ENCODE measurements at places on chromosomes 7 and 10. TPM values are rescaled to one million over a fixed set of nuclear protein-coding genes. Genes with fewer than 3 reads are reported as not detected.

- no peak overlapping the region for H3K27ac ChIP-seq
- H3K27me3 ChIP-seq = no peaks in the 10 kb centered on the region
- no peak for DNase-seq
- no peaks in the 10 kb centered on the region for H3K4me1 ChIP-seq
- H3K4me3 ChIP-seq = no peak overlapping the region
- no peaks in the 10 kb centered on the region for H3K36me3 ChIP-seq
These were observed 7.8 kb upstream of the SFTPA1 start for GRCh38 chr10:79602953-79603352.

DNA sequence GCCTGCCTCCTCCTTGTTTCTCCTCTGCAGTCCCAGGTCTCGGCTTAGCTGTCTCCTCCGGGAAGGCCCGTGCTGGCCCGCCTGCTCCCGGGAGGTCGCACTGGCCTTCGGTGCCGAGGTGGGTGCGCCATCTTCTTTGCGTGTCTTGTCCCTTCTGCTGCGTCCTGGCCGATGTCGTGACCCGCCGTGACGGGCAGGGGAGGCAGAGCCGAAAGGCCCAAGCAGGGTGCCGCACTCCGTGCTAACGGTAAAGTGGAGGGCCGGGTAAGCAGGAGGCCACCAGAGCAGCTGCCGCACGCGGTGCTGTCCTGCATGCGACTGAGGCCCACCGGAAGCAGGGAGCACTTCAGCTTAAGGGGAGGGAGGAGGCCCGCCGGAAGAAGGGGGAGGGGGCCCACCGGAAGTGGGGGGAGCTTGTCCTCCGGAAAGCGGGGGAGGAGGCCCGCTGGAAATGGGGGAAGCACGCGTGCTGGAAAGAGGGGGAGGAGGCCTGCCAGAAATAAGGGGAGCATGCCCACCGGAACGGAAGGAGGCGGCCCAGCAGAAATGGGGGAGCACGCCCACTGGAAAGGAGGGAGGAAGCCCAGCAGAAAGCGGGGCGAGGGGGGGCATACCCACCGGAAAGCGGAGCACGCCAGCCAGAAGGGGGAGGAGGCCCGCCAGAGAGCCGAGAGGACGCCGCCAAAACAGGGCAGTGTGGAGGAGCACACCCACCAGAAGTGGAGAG lies 71.4 kb downstream of the PROSER2 start:
- no peaks in the 10 kb centered on the region for H3K36me3 ChIP-seq
- no peaks in the 10 kb centered on the region for H3K27me3 ChIP-seq
- DNase-seq = no peak
- no peak overlapping the region for H3K4me3 ChIP-seq

- peak; percentile 37 for DNase-seq
- no peaks in the 10 kb centered on the region for H3K27me3 ChIP-seq
- peak within 1 kb of the TSS; percentile 76 for H3K27ac ChIP-seq
- H3K36me3 ChIP-seq = no peaks in the 10 kb centered on the region
- peaks cover 32% of the 10 kb centered on the region for H3K4me1 ChIP-seq
These were observed at the start of gene PRKAR1B for GRCh38 chr7:727104-727805. TSS of gene PRKAR1B (minus strand) at chr7:727281. CDS start at chr7:711505, 15,776 bp downstream.

- H3K4me1 ChIP-seq = no peaks in the 10 kb centered on the region
- H3K36me3 ChIP-seq = no peaks in the 10 kb centered on the region
- no peaks in the 10 kb centered on the region for H3K27me3 ChIP-seq
- H3K27ac ChIP-seq = no peak overlapping the region
- no peak overlapping the region for H3K4me3 ChIP-seq
These were observed 85.6 kb downstream of the CRTAC1 start for GRCh38 chr10:97944772-97945171.

The GARIN1A gene
- 0.33 TPM for total RNA-seq

DNA sequence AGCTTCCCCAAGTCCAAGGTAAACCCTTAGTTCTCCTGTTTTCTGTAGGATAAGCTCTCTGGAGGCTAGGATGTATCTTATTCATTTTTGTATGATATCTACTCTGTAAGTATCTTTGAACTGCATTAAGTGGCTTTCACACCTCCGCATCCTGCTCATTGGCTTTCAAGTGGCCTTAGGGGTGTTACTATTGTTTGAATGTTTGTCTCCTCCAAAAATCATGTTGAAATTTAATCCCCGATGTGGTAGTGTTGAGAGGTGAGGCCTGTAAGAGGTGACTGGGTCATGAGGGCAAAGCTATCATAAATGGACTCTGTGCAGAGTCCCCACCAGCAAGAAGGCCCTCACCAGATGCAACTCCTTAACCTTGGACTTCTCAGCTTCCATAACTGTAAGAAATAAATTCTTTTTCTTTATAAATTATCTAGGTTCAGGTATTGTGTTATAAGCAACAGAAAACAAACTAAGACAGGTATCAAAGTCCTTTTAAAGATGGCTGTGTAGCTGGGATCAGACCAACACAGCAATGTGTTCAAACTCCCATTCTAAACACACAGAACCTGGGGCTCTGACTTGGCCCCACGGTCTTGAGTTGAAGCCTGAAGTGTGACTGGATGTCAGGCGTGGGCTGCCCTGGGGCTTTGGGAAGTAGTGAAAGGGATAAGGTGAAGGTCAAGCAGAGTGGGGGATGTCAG lies 25.9 kb downstream of the TBXAS1 start:
- H3K36me3 ChIP-seq = no peaks in the 10 kb centered on the region
- no peaks in the 10 kb centered on the region for H3K4me1 ChIP-seq
- H3K4me3 ChIP-seq = no peak overlapping the region
- no peak overlapping the region for H3K27ac ChIP-seq
- H3K27me3 ChIP-seq = no peaks in the 10 kb centered on the region

Measured in body of pancreas (tissue), 4 donors.